ENCODE measurements at places on chromosomes 12 and 14.

DNA sequence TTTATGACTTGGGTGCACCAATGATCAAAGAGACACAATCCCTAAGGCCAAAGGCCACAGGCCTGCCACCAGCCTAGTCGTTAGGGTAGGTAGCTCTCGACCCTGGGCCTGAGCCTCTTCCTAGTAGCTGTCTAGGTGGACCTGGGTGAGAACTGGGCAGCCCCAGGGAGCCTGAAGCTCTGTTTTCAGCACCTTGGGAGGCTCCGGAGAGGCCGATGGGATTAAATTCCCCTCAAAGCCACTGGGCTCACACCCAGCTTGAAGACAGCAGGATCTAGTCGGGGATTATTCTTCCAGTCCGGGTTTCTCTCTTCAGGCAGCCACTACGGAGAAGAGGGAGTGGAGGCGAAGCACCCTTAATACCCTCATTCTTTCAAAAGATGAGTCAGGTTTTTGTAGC lies 79.8 kb downstream of the TMEM260 start:
- DNase-seq = no peak

- DNase-seq = no peak
These were observed 181.3 kb downstream of the CCDC59 start for GRCh38 chr12:82176761-82177490.

GRCh38 chr12:52600941-52601481 lies at the start of gene KRT72:
Gene KRT72, minus strand, starts transcription at chr12:52601463. Its CDS starts 11 bp downstream, at chr12:52601452.
- DNase-seq = no peak

DNA sequence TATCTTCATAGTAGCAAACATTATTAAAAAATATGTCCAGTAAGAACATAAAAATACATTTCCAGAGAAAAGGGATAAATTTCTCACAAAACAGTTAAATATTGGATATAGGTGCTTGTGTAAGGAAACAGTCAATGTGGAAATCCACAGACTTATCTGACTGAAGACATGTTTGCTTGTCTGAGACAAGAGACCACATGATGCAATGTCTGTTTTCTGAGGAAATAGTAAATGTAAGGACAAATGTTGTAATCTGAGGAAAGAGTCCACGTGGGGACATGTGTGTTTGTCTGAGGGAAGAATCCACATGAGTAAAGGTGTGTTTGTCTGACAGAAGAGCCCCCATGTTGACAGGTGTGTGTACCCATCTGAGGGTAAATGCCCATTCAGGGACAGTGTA lies 1093.2 kb downstream of the TMEM121 start:
- DNase-seq = no peak

- DNase-seq = no peak
These were observed 147.9 kb downstream of the SYNE2 start for GRCh38 chr14:64000749-64001148.

DNA sequence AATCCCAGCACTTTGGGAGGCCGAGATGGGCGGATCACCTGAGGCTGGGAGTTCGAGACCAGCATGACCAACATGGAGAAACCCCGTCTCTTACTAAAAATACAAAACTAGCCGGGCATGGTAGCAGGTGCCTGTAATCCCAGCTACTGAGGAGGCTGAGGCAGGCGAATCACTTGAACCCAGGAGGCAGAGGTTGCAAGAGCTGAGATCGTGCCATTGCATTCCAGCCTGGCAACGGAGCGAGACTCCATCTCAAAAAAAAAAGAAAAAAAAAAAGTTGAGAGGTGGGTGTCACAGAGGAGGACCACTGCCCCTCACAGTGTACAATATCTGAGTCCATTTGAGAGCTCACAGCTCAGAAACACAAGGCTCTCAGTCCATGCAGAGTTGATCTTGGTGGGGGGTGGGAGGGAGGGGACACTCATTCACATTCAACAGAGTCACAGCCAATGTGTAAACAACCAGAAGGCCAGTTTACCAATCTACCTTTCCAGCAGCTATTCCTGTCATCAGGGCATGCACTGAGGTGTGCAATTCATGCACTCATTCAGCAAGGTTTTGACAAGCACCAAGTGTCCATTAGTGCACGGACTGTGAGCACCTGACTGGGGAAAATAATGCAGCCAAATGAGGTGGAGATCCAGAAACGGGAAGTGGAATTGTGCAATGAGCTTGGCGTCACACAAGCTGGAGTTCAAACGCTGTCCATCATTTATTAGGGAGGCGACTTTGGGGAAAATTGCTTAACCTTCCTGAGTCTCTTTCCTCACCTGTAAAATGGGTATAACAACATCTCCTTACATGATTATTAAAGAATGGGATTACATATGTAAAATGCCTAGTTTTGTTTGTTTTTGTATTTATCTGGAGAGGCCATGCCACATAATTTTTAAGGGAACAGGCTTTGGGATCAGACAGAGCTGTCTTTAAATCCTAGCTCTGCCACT lies 4.4 kb upstream of the EIF5 start:
- no peak for DNase-seq

DNA sequence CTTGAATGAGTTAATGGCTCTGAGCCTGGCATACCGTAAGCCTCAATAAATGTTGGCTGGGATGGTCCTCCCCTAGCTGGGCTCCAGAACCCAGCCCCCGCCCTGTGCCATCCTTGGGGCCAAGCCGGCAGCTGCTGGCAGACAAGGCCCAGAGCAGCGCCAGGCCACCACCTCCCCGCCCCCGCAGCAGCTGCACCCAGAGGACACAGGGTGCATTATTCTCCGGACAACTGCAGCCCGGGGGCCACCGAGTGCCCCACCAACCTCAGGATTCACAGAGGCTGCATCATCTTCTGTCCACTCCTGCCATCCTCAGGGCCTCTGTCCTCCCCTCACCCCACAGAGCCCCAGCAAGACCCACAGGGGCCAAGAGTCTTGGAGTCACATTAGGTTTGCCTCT lies 92.7 kb downstream of the NCOR2 start:
- no peak for DNase-seq

DNA sequence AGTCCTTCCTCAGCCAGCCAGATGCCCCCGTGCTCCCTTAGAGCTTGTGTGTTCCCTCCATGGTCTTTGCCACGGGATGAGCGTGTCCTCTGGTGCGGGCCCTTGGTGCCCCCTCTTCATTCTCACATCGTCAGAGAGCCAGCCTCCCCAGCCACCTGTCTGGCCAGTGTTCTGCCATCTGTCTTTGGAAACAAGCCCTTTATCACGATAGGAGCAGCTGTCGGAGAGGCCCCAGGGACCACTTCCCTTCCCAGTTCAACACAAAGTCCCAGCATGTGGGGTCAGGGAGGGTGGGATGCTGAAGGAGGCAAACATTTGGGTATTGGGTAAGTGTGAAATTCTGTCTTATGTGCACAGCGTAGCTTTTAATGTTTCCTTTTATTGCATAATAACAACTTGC lies 44.5 kb downstream of the DYNC1H1 start:
- DNase-seq = no peak

- no peak for DNase-seq
These were observed 9.2 kb downstream of the CD69 start for GRCh38 chr12:9751204-9752144.

DNA sequence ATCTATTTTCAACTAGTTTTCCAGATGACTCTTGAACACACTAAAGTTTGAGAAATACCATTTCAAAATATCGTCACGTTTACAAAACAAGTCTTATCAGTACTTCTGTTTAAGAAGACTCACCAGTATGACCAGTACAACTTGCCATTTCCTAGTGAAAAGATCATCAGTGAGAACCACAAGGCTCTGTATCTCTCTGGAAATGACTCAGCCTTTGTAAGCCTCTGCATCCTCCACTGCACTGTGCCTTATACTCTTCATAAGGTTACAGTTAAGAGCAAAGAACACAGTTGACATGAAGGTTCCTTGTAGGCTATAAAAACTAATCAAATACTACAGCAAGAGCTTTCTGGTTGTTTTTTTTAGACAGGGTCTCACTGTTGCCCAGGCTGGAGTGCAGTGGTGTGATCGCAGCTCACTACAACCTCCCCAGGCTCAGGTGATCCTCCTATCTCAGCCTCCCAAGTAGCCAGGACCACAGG lies 5.7 kb upstream of the VTI1B start:
- DNase-seq = no peak

GRCh38 chr12:94172031-94172430 lies 23.7 kb downstream of the PLXNC1 start:
- DNase-seq = no peak

DNA sequence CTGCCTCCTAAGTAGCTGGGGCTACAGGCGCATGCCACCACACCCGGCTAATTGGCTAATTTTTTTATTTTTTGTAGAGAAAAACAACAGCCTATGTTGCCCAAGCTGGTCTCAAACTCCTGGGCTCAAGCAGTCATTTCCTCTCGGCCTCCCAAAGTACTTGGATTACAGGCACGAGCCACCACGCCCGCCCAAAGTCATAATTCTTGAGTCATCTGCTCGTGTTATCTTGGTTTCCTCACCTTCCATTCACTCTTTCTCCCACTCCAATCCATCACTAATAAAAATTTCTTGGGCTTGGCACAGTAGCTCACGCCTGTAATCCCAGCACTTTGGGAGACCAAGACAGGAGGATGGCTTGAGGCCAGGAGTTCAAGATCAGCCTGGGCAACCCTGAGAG lies 32.0 kb downstream of the ITGA7 start:
- no peak for DNase-seq

DNA sequence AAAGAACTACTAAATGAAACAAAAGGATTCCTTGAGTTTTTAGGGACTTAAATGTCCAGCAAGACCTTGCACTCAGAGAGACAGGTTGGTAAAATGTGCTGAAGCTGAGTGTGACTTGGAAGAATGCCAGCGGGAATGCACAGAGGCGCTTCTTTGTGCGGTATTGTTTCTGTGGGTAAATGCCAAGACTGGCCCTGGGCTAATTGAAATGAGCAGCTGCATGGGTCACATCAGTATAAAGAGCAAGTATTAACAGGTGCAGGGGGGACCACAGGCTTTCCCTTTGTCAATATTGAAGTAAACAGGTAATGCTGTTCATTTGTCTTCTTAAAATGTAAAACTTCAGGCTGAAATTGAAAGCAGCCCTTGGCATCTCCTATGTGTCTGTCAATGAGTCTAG lies 74.3 kb downstream of the LMO3 start:
- no peak for DNase-seq

DNA sequence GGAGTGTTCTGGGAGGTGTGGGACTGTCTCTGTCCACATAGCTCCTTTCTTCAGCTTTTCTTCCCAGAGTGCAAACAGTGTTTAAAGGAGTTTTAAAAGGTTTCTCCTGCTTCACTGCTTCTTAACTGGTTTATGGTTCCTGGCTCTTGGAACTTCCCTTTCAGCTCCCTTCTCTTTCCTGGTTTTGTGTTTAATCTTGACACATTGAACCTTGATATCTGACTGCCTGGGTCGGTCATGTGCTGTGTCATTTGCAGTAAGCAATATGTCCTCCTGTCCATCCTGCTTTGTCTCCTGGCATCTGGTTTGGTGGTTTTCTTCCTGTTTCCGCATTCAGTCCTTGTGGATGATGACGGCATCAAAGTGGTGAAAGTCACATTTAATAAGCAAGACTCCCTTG lies 2.2 kb downstream of the TMEM106C start:
- no peak for DNase-seq

- DNase-seq = no peak
These were observed 79.2 kb upstream of the RTL1 start for GRCh38 chr14:100982762-100983161.

DNA sequence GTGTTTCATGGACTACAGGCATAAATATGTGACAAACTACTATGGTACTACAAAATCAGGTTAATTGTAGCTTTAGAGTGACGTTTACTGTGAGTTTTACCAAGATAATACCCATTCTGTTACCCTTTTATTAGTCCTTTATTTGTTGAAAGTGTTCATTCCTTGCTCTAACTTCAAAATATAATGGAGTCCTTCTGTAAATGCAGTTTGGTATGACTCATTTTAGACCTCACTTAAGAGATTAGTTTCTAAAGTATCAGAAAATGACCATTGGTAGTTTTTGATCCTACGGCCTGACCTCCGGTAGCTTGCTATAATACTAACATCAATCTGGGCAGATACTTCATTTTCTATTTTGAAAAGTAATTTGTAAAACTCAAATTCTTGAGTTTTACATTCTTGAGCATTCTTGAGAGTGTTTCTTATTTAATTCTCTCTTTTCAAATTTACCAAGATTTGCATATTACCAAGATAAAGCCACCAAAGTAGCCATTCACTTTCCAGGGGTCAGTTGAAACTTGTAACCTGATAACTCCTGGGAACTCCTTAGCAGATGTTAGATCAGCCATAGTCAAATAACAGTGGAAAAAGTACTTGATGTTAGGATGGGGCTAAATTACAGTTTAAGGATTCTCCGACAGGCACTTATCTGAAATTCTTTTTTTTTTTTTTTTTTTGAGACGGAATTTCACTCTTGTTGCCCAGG lies 4.2 kb downstream of the HSPA2 start:
- no peak for DNase-seq

- DNase-seq = no peak
These were observed 425.2 kb downstream of the EGLN3 start for GRCh38 chr14:33525626-33526025.

DNA sequence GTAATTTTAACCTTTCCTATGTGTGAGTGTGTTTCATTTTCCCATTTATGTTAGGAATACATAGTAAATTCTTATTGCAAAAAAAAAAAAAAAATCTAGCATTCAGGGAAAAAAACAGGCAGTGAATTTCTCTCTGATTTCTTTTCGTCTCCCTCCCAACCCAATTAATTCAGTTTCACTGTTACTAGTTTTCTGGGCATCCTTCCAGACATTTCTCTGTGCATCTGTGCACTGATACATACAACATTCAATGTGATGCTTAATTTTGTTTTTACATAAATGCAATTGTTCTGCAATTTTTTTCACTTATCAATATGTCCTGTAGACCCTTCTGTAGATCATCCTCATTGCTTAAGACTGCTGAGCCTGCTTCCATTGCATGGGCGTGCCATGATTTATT lies 694.3 kb upstream of the TBX3 start:
- DNase-seq = no peak

GRCh38 chr12:131383741-131384543 lies 326.9 kb upstream of the SFSWAP start:
- no peak for DNase-seq

GRCh38 chr14:93733231-93733630 lies 55.1 kb downstream of the PRIMA1 start:
- no peak for DNase-seq

DNA sequence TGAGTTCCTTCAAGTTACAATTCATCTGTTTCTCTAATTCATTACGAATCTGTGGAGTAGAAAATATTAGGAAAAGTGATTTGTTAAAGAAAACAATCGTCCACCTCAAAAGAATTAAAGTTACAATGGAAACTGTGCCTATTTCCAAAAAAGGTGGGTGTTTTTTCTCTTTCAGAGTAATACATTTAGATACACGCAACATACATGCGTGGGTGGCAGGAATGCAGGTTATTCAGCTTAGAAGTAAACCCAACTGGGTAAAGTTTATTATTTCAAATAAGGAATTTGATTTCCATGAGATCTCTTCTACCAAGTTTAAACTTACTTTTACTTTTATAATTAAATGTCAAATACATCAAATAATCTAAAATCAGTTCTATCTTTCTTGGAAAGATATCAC lies 52.2 kb downstream of the SSH1 start:
- no peak for DNase-seq
